ENCODE measurements at places on chromosomes 3 and 15.

GRCh38 chr3:4601892-4602291, 108.7 kb downstream of the ITPR1 start:
- no peak for DNase-seq

GRCh38 chr3:45011756-45012508, 14.2 kb upstream of the CLEC3B start:
- DNase-seq = no peak

DNA sequence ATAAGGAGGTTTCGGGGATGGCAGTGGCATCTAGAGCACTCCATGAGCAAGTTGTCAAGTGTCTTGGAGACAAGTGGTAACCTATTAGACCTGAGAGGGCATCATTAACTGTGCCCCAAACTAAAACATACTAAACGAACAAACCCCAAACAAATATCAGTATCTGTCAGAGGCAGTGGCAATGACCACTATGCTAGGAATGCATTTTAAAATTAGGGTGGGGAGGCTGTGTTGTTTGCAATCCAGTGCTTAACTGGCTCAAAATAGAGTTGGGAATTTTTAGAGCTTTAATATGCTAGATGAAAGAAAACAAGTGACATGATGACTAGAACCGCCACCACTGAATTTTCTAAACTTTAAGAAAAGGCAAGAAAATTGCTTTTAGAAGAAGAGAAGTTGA, 51.8 kb upstream of the TPRG1 start:
- DNase-seq = no peak

DNA sequence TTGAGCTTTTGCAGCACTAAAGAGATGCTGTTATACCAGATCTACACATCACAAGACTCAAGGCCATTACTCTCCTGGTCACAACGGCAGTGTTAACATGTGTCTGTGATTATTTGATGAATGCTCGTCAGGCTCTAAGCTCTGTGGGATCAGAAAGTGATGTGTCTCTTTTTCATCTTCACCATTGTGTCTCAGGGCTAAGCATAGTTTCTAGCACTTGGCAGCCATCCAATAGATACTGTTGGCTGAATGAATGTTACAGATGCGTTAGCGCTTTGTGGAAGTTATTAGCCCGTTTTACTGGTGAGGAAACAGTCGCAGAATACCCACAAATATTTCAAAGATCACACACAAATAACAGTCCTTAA, 1.2 kb upstream of the FAM81A start:
- no peak for DNase-seq

DNA sequence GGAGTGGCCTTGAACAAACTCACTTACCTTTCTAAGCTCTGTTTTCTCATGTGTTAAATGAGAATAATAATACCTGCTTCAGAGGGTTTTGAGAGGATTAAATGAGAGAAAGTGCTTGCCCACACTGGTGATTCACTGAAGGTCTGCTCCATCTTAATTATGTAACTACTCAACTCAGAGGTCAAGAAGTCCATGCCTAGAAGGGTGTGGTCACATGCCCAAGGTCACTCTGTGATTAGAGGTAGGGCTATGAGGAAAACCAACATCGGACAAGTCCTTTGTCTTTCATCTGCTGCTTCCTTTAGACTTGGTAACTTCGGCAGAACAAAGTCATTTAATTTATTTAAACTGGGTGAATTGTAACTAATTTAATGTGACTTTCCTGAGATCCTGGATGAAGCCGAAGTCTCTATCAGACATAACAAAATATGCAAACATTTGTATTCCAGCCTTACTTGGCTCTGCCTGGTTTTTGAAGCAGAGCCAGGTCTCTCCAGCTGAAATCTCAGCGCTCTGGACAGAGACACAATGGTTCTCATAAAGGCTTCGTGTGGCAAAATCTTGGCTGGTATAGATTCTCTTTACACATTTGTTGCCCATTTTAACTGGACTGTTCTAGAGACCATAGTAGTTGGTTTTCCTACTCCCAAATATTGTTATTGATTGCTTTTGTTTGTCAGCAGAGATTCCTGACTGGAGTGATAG, 3.0 kb downstream of the CHRNA7 start:
- DNase-seq = no peak

GRCh38 chr3:126983276-126983652, 349 bp downstream of the PLXNA1 start:
- DNase-seq = no peak

GRCh38 chr3:155112661-155113389, 32.7 kb downstream of the MME start:
- DNase-seq = no peak

DNA sequence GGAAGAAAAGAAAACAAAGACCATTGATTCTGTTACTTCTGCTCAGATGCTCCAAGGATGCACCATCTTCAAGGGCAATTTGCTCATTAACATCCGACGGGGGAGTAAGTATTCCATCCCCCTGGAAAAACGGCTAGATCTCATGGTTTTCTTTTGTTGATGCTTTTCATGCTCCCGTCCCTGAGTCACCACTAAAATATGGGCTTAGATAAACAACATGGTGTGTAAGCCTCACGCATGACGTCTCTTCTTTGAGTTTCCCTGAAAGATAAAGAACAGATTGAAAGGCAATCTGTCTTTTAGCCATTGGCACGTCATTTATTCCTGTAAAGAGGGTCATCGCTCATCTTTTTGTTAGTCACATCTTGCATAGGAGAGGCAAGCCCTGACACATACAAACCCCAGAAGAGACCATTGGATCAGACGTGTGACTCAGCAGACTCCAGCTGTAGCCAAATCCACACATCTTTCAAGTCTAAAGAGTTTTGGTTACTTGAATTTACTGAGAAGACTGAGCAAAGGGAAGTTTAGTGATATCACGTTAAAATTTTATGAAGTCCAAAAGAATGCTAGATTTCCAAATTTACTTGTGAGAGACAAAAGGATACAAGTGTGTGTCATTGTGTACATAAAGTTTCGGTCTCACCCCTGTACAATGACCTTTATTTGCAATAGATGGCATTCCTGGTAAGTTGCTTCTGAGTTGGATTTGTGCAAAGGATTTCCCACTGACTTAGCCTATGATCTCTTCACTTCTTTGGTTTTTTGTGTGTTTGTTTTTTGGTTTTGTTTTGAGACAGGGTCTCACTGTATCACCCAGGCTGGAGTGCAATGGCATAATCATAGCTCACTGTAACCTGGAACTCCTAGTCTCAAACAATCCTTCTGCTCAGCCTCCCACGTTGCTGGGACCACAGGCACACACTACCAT, 110.5 kb downstream of the PGPEP1L start:
- DNase-seq = no peak

- DNase-seq = no peak
These were observed 10.3 kb downstream of the PIK3CA start for GRCh38 chr3:179158336-179159039.

DNA sequence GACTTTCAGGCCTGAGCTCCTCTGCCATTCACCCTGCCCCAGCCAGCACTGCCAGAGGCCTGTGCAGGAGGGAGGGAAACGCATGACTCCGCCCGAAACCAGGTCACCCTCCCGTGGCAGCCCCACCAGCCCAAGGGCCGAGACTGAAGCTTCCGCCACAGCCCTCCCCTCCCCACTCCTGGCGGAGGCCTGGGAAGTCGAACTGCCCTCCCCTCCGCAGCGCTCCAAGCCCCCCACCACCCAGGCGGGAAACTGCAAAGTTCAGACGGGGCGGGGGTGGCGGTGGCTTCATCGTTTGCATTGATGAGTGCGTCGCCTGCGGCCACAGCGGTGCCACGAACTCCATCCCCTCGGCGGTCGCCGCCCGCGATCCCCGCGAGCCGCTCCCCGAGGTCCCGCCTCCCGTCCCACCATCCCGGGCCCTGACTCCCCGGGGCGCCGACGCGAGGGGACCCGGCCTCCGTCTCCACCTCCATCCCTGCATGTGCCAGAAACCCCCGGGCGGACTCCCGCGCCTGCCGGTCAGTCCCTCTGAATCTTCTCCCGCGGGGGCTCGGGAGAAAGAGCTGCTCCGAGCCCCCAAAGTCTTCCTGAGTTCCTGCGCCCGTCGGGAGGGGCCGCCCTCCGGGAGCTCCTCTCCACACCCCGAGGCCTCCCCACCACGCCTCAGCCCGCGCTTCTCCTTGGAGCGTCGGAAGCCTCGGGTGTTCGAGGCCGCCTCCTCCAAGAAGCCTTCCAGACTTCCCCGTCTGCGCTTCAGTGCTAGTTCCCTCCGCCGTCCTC, 698 bp downstream of the MELTF start:
- no peak for DNase-seq

GRCh38 chr15:41585127-41586047, 26.4 kb downstream of the TYRO3 start:
- DNase-seq = peak; percentile 20

- DNase-seq = no peak
These were observed 256.4 kb downstream of the TLE3 start for GRCh38 chr15:69841113-69841828.

DNA sequence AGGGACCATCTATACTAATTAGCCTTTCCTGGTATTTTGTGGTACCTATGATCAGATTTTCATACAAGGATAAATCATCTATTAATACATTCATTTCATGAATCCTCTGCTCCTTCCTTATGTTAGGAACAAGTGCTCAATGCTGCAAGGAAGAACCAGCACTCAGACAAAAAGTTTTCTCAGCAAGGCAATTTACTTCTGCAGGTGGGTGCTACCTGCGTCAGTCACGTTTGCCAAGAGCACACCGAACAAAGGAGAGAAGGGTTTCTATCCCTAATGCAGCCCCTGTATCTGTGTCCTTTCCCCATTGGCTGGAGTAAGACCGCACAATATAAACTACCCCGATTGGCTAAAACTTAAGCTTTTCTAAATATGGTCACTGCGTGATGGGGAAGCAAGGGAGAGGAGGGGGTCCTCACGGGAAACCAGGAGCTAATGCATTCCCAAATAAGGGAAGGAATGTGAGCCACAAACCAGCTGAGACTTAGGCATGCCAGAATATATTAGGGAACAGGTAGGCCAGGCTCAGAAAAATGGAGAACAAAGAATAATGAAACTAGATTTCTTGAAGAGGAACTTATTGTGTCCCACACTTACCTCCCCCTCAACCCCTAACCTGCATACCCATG, 76.5 kb downstream of the AQR start:
- DNase-seq = no peak

- DNase-seq = no peak
These were observed 8.5 kb downstream of the MBNL1 start for GRCh38 chr3:152277198-152277597.

DNA sequence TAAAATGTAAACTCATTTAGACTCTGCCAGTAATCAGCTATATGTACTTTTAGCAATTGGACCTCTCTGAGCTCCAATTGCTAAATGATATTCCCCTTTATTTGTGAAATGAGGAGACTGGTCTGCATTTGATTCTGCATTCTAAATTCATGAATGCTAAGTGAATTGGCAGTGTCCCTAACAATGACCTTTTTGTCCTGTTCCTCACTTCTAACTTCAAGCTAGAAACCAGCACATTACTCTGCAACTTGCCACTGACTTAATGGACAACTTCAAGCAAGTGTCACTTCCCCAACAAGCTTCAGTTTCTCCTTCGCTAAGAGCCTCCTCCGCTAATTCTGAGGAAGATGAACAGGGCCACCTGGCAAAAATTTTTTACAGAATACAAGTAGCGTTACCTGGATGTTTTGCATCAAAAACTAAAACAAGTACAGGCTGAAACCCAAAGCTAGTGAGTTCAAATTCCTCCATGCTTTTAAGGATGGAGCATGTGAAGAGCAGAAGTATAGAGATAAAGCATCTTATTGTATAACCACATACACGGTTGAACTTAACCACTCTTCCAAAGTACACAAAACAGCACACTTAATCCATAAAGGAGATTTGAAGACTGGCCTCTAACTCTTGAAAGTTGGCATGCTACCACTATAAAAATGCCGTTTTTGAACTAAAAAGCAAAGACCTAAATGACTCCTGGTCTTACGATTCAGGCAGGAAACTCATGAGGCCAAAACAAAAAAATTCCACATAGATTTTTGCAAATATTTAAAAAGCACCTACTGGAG, 207.6 kb downstream of the MAGI1 start:
- DNase-seq = no peak

- DNase-seq = no peak
These were observed 25.1 kb upstream of the GABPB1 start for GRCh38 chr15:50380089-50380488.

- DNase-seq = no peak
These were observed 18.0 kb upstream of the RAB7A start for GRCh38 chr3:128707928-128708494.

DNA sequence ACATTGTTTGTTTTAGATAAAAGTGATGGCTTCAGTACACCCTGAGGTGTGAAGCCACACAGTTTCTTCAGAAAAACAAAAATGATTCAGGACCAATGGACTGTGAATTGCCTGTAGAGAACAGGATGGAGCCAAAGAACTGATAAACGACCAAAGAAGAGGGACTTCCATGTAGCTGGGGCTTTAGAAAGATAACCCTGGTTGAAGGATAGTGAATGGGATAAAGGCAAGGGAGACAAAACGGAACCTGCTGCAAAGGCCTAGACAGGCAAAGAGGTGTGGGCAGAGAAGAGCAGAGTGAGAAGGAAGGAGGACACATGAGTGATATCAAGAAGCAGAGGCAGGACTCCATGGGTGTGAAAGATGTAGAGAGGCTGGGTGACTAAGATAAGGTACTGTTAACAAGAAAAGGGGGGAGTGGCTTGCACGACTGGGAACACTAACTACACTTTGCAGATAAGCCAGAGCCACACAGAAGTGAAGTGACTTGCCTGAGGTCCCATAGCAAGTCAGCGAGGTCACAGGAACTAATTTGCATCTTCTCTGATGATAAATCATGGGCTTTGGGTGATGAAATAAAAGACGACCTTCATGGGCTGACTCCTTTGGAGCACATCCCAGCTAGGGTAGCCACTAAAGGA, 44.3 kb downstream of the RAB6B start:
- DNase-seq = no peak

DNA sequence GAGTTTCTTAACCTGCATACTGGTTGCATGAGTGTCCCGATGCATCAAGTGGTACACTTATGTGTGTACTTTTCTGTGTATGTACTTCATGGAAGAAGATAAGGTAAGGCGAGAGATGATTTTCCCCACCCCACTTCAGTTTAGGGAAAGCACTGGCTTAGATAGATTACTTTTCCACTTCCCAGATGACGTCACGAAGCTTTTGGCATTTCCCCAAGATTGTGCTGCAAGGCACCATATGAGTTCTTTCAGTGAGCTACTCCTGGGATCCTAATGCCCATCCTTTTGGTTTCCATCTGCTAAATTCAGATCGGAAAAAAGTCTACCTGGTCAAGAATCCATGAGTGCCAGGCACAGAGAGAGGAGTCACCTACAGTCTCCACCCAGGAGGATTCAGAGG, 4.5 kb downstream of the IL17RB start:
- DNase-seq = no peak

DNA sequence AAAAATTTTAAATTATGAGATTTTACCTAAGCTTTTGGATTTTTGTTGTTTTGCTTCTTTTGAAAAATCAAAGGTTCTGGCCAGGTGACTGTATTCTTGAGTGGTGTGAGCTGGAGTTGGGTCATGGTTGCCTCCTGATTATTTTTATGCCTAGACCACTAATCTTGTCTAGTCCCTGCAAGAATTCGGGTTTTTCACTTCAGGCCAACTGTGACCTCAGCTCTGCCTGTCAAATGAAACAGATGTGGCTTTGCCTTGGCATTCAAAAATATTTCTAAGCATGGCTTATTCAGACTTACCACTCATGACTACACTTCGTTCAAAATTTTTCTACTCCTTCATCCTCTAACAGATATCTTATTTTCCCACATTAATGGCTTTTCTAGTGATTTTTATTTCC, 25.4 kb upstream of the CDV3 start:
- DNase-seq = no peak

- no peak for DNase-seq
These were observed 3.5 kb upstream of the ZFAND6 start for GRCh38 chr15:80055933-80056332.

GRCh38 chr3:119930286-119930685, 148.4 kb downstream of the NR1I2 start:
- no peak for DNase-seq

Measured in stimulated activated CD4-positive, alpha-beta T cell treated with anti-CD3 and anti-CD28 coated beads, Interleukin-1b, Interleukin-23, amount 100 ng/mL, for 24 hours (primary cell).